NCI-H748 treated with DMSO at 0.1 percent for 48 hours (cell line): ENCODE measurements at places on chromosomes 12 and 14.

GRCh38 chr14:104224506-104225277, 86.3 kb downstream of the KIF26A start:
- no peak for DNase-seq

DNA sequence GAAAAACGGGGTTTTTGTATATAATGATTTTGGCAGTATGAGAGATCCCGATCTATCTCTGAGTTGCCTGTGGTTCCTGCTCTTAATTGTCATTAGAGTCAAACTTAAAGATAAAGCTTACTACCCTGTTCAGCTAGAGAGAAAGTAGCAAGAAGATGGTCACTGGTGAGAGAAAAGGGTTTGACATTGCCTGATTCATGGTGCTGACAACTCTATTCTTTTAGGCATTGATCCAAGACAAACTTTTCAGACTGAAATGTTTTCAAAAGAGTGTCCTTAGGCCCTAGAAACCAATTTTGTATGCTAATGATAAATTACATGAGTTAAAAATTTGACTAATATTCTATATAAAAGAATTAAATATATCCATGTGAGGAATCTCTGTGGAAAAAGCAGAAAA, 35.1 kb downstream of the PELI2 start:
- no peak for DNase-seq

- DNase-seq = no peak
Observed at GRCh38 chr12:123681605-123682004, 10.7 kb downstream of the TCTN2 start.

- peak; percentile 94 for DNase-seq
Observed at GRCh38 chr14:30242744-30243143, 315.1 kb upstream of the PRKD1 start.

- no peak for DNase-seq
Observed at GRCh38 chr14:68624541-68625220, 168.2 kb downstream of the ZFP36L1 start.

GRCh38 chr14:89374908-89375307, 42.1 kb downstream of the FOXN3 start:
- no peak for DNase-seq

DNA sequence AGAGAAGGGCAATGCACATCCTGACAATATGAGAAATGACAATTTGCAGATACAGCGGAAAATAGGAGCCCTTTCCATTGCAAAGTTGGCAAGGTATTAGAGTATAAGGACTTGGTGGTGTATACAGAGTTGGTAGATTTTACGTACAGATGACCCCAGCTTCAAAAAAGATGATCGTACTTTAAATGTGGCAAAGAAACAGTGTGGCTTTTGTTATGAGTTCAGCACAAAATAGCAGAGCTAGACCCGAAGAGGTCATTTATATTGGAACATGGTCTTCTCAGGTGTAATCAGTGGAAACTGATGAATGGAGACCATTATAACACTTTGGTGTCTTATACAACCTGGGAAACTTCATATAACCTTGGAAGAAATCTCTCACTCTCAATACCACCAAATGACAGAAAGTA, 2.3 kb downstream of the CLEC2B start:
- DNase-seq = no peak

- DNase-seq = no peak
Observed at GRCh38 chr14:53316504-53316903, 163.4 kb upstream of the DDHD1 start.

DNA sequence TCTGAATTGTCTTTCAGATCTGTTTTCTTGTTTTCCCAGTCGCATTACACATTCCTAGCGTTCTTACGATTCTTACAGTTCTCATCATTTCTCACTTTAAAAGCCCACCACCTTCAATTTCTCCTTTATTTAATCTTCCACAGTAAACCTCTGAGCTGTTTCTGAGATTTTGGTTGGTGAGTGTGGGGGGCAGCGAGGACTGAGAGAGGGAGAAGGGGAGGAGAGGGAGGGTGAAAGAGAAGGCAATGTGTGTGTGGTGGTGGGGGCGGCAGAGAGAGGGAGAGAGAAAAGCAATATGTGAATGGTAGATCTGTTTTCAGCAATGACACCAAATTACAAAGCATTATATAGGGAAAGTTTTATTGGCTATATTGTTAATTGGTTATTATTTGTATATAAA, 282.6 kb downstream of the SOX5 start:
- no peak for DNase-seq

DNA sequence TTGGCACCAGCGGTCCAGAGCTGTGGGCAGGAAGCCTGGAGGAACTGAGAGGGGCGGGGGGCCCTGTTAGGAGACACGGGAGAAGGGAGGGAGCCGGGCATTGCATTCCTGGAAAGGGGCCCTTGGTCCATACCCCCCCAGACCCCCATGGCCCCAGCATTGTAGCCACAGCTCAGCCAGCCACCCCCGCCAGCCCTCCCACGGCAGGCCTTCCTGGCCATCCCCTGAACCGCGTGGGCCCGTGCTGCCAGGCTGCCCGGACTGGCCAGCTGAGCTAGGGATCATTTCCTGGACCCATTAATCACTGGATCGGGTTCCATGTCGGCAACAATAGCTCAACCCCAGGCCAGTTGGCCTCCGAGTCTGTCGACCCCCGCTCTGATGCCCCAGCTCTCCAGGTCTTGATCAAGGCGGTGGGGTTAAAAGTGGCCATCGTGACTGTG, 39.8 kb upstream of the DIO3 start:
- no peak for DNase-seq

GRCh38 chr12:75764091-75764841, 252.9 kb upstream of the KRR1 start:
- DNase-seq = no peak

DNA sequence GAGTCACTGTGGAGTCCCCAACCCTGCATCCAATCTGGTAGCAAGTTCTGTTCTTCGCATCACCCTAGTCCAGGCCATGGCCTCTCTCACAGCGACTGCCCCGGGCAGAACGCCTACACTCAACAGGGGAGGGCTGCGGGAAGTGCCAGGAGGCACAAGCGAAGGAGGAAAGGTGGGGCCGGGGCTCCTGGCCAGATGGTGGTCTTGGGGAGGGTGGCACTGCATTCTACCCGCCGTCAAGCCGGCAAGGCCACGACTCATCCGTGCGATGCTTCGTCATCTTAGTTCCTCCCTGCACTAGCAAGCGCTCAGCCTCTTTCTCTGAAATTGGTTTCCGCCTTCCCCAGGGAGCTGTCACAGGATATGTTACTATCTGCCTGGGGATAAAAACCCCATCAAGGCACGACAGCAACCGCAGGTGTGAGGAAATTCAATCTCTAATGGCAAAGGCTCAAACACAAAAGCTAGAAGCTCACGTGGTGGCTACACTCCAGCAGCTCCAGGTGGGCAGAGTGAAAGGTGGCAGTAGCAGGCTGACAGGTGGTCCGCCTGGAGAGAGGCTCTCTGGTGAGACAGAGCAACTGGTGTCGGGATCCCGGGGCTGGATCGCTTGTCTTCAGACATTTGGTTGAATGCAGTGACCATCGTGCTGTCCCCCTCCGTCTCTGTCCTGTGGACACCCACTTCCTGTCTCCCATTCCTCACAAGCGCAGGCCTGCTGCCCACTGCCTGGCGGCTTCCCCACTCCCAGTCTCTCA, 34.1 kb downstream of the ACADS start:
- DNase-seq = no peak

- no peak for DNase-seq
Observed at GRCh38 chr12:21509768-21510167, 8.2 kb downstream of the GOLT1B start.

DNA sequence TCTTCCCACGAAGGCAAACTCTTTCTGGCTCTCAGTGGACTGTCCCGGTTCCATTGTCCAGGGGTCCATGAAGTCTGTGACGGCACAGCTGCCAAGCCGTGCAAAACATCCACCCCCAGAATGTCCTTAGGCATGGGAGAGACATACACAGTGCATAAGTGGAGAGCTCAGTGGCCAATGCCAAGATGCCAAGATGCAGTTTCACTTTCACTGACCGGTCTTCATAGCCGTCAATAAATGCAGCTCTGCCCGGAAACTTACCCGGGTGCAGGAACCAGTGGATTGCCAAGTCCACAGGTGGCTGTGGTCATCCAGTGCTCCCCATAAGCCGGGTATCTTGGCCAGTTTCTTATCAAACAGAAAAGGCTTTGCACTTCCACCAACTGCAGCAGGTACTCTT, 162.3 kb downstream of the PTCSC3 start:
- no peak for DNase-seq

- no peak for DNase-seq
Observed at GRCh38 chr14:101230851-101231550, 327.5 kb upstream of the RTL1 start.

DNA sequence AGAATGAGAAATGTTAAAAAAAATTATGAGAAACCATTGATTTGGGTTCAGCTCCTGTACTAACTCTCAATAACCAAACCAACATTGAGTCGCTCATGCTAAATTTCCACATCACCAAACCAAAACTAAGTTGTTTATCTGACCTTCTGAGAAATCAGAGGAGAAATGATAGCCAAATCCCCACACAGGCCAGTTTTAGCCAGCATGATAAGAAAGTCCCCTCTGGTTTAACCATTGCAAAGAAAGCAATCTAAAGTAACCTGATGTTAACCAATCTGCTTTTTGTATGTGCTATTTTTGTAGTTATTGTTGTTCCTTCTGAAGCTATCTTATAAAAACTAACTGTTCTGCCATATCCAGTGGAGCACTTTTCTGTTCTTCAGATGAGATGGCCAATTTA, 599.7 kb downstream of the SLC16A7 start:
- DNase-seq = no peak

GRCh38 chr14:76958980-76959710, 69.4 kb downstream of the IRF2BPL start:
- DNase-seq = no peak

- peak; percentile 45 for DNase-seq
Observed at GRCh38 chr12:123120452-123121166, 30.3 kb downstream of the PITPNM2 start.

- no peak for DNase-seq
Observed at GRCh38 chr14:93113678-93114067, 2.1 kb downstream of the ITPK1 start.

GRCh38 chr14:54447231-54447692, 6.1 kb upstream of the CNIH1 start:
- DNase-seq = no peak

DNA sequence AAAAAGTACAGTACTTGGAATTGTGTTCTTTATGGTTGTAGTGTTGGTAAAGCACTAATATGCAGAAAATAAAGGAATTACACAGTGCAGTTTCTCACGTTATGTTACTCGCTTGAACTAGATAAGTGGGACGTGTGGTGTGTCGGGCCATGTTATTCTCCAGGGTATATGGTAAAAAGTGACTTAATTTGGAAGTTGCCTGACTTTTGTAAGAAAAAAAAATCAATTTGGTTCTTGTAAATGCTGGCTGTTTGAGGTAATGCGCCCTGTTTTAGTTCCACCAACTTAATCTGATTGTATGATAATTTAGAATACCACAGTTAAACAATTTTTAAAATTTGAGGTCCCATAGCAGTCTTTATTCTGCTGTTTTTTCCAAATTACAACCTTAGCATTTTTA, 4.1 kb downstream of the ARF6 start:
- no peak for DNase-seq

DNA sequence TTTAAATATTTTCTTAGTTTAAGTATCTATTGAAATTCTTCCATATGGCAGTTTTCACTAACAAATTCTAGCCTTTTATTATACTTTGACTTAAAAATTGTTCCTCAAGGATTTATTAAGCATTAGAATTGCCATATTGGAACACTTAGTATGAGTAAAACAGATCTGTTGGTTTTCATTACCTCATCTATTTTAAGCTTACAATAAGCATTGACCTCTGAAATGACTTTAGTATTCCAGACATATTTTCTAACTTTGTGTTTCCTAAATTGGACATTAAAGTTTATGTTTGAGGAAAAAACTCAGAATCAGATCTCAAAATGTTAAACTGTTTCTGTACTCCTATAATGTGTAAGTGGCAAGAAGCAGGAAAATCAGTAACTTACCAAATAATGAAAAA, 48.4 kb downstream of the CSRP2 start:
- no peak for DNase-seq

- DNase-seq = no peak
Observed at GRCh38 chr12:40382217-40382616, 157.4 kb downstream of the LRRK2 start.

- DNase-seq = no peak
Observed at GRCh38 chr14:49975799-49976198, 82.9 kb downstream of the ARF6 start.

DNA sequence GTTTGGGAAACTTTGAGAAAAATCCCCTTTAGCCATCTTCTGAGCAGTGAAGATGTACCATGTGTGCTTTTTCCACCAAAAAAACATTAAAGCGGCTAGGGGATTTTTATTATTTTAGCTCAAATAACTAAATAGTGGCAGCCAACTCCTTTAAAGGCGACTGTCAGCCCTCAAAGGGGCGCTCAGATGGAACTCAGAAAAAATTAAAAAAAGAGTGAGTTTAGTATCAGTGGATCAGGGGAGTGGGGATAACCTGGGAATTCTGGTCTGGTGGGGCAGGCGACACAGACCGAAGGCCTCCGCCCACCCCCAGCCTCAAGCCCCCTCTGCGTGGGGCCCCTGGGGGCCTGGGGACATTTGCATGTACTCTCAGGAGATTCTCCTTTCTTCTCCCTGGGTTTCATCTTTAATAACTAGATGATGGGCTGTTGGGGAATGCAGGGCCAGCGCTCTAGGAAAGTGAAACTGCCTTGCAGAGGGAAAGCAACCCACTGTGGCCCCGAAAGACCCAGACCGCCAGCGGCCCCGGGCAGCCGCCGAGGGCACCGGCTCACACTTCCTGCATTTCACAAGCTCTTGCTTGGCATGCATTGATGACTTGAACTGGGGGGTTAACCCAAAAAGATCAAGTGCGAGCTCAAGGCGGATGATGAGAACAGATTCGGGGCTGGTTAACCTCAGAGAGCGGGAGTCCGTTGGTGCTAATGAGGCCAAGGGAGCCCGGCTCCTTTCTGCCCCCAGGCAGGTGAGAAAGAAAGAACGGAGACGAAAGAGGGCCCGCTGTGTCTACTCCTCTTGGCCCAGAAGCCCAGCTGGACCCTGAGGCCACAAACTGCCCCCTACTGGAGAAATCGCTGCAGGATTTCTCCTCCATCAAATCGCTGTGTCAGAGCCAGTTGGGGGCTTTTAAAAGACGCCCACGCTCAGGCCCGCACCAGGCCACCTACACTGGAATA, 7.3 kb upstream of the BATF start:
- DNase-seq = no peak

DNA sequence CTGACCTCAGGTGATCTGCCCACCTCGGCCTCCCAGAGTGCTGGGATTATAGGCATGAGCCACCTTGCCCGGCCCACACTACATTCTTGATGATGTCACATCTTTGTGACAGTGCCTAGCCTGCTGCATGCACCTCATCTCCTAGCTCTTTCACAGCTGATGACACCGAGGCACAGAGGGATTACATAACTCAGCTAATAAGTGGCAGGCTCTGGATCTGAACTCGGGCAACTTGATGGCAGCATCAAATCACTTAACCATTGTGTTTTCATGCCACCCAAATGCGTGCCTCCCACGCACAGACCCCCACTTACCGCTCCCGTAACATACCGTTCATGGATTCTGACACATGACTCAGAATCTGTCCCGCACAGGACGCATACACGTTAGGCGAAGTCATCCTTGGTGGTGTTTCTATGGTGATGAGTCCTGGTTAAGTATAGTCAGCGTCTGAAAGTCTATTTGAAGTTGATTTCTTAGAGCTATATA, 7.4 kb downstream of the TMEM120B start:
- DNase-seq = no peak

- DNase-seq = no peak
Observed at GRCh38 chr12:59973515-59973914, 377.7 kb downstream of the SLC16A7 start.

GRCh38 chr12:234891-235415, 21.0 kb upstream of the SLC6A12 start:
- DNase-seq = no peak

GRCh38 chr12:25151476-25151875, 43.5 kb downstream of the DNAI7 start:
- DNase-seq = no peak

GRCh38 chr14:101823511-101824120, 62.1 kb downstream of the PPP2R5C start:
- DNase-seq = no peak
